ENCODE measurements at places on chromosomes 13 and 19.

DNA sequence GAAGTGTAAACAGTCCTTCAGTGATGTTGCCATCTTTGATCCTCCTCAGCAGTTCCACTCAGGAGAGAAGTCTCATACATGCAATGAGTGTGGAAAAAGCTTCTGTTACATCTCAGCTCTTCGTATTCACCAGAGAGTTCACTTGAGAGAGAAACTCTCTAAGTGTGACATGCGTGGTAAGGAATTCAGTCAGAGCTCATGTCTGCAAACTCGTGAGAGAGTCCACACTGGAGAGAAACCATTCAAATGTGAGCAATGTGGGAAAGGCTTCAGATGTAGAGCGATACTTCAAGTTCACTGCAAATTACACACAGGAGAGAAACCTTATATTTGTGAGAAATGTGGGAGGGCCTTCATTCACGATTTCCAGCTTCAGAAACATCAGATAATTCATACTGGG, 7.7 kb downstream of the ZNF230 start:
- no peak for DNase-seq

DNA sequence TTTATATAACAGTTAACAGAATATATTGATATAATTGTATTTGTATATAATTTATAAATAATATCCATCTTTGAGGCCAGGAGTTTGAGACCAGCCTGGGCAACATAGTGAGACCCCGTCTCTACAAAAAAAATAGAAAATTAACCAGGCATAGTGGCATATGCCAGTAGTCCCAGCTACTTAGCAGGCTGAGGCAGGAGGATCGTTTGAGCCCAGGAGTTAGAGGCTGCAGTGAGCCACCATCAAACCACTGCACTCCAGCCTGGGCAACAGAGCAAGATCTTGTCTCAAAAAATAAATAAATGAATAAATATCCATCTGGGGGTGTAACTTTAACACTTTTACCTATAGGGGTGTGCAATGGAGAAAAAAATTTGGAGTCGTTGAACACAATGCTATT, 1.3 kb upstream of the SHFL start:
- DNase-seq = no peak

- DNase-seq = no peak
Measured at GRCh38 chr19:19033176-19033425, 216 bp downstream of the SUGP2 start.

DNA sequence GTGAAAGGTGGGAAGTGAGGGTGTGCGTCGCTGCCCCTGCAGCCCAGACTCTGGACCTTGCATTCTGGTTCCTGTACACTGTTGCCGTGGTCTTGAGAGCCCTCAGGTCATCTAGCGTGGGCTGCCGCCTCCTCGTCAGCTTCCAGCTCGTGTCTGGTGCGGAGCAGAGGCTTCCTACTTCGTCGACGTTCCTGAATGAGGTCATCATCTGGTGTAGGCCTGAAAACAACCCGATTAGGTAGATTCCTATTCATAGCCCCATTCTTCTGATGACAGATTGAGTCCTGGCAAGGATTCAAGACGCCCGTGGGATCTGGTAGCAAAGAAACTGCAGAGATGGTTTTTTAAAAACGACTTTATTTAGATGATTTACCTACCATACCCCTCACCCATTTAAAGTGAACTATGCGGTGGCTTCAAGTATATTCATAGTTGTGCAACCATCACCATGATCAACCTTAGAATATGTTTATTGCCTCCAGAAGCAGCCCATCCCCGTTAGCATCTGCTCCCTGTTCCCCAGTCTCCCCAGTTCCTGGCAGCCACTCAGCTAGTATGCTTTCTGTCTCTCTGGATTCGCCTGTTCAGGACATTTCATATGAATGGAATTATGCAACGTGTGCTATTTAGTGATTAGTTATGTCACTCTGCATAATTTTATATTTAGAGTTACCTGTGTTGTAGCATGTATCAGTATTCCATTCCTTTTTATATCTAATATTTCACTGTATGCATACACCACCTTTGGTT, 13.8 kb downstream of the NAXD start:
- DNase-seq = no peak

GRCh38 chr19:38288123-38288855, 15.8 kb upstream of the C19orf33 start:
- DNase-seq = no peak

DNA sequence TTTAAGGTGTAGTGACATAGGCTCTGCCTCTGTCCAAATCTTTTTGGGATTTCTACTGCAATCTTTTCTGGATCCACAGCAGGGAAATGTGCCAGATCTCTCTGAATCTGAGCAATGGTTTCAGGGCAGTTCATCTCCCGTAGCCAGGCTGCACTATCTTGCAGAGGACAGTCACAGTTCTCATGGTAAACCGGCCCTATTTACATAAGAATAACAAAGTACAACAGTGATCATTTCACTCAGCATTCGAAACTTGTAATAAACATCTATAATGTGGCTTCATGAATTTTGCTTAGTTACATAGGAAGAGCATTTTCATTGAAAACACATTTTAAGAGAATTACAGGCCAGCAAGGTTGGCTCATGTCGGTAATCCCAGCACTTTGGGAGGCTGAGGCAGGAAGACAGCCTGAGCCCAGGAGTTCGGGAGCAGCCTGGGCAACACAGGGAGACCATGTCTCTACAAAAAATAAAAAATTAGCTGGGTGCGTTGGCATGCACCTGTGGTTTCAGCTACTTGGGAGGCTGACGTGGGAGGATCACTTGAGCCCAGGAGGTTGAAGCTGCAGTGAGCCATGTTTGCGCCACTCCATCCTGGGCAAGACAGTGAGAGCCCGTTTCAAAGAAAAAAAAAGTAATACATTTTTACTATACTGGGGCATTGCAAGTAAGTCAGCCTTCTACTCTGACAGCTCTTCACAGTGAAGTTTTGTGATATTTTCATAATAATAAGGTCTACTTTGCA, 5.0 kb downstream of the POGLUT2 start:
- no peak for DNase-seq

- no peak for DNase-seq
Measured at GRCh38 chr19:15934332-15935078, at the start of gene CYP4F11. Gene CYP4F11, minus strand, starts transcription at chr19:15934529. Its CDS starts 121 bp downstream, at chr19:15934408.

DNA sequence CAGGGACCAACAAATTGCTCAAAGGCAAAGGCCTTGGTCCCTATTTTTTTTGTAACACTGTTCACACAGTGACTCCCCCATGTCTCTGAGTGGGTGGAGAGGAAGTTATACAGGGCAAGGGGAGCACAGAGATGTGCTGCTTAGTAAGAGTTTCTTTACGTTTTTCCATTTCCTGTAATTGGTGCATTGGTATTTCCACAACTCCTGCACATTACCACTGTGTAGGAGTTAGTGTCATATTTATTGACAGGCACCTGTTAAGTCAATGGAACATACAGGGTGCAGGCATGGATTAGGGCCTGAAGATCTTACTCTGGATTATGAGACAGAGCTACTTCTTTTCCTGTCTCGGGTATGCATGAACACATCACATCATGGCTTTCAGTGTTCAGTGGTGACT, 45.2 kb downstream of the SOX21 start:
- no peak for DNase-seq

DNA sequence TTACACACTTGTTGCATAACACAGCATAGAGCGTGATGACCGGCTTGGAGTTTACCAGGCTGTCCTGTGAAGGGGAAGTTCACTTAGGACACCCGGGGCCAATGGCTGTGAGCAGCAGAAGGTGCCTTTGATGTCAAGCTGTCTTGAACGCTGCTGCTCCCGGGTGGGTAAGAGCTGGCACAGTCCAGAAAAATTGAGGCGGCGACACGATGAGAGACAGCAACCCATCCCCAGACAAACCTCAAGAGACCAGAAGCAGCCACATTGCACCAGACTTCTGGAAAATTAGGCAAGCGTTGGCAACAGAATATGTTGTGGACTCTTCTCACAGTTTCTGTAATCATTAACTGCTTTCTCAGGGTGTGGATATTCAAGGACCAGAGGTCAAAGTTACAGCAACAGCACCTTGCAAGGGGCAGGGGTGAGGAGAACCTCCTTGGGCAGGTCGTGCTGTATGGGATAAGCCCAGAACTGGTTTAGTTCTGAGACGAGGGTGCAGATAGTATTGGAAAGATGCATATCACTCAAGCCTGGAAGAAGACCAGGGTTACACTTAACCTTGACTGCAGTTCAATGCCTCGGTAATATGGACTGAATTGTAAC, 10.1 kb downstream of the NFILZ start:
- DNase-seq = no peak

DNA sequence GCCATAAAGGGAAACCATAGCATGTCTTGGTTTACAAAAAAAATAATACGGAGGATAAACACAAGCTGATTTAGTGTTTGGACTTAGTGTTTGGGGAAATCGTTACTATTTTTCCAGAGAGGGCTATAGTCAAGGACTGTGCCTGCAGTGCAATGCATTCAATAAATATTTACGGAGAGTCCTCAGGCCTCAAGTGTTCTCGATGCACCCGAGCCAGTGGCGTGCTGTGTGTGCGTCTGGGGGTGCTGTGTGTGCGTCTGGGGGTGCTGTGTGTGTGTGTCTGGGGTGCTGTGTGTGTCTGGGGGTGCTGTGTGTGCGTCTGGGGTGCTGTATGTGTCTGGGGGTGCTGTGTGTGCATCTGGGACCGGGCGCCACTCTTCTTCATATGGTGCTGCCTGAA, 71.7 kb upstream of the GTF3A start:
- no peak for DNase-seq

Data from stimulated activated CD8-positive, alpha-beta memory T cell treated with anti-CD3 and anti-CD28 coated beads, Interleukin-7, amount 100 ng/mL, for 1 hour (primary cell).